ENCODE measurements at places on chromosomes 13 and 19. TPM values are rescaled to one million over a fixed set of nuclear protein-coding genes. Genes with fewer than 3 reads are reported as not detected.

CGB5 gene
- polyA plus RNA-seq, result 0.13 TPM

FXYD3 gene
- polyA plus RNA-seq, result 37.3 TPM

ZNF846 gene
- polyA plus RNA-seq, result 23.4 TPM

HSD17B14 gene
- 25.9 TPM for polyA plus RNA-seq

RNF126 gene
- polyA plus RNA-seq, result 36.7 TPM

ZNF93 gene
- 21.0 TPM for polyA plus RNA-seq

SLC6A16 gene
- polyA plus RNA-seq, result 2.5 TPM

HRC gene
- 27.0 TPM for polyA plus RNA-seq

NKPD1 gene
- 0.10 TPM for polyA plus RNA-seq

PSG6 gene
- 0.15 TPM for polyA plus RNA-seq

KISS1R gene
- polyA plus RNA-seq, result 0.54 TPM

ZNF599 gene
- polyA plus RNA-seq, result 15.8 TPM

PSG1 gene
- 0.10 TPM for polyA plus RNA-seq

KASH5 gene
- 0.48 TPM for polyA plus RNA-seq

ZIC5 gene
- 0.19 TPM for polyA plus RNA-seq

ZNF66 gene
- polyA plus RNA-seq, result 4.8 TPM

STXBP2 gene
- 66.3 TPM for polyA plus RNA-seq

IQCN gene
- 5.9 TPM for polyA plus RNA-seq

MBD3L3 gene
- polyA plus RNA-seq, result not detected

METTL21C gene
- polyA plus RNA-seq, result 0.21 TPM

TLE6 gene
- 7.3 TPM for polyA plus RNA-seq

TMEM59L gene
- 3.3 TPM for polyA plus RNA-seq

B9D2 gene
- 6.4 TPM for polyA plus RNA-seq

KHSRP gene
- polyA plus RNA-seq, result 338 TPM

CRLF1 gene
- polyA plus RNA-seq, result 3.5 TPM

PSG2 gene
- polyA plus RNA-seq, result not detected

ZNF69 gene
- 17.3 TPM for polyA plus RNA-seq

ZNF155 gene
- polyA plus RNA-seq, result 16.7 TPM

FGF21 gene
- not detected for polyA plus RNA-seq

CABP5 gene
- not detected for polyA plus RNA-seq

SLC46A3 gene
- 4.4 TPM for polyA plus RNA-seq

MED25 gene
- 74.9 TPM for polyA plus RNA-seq

COL4A2 gene
- 473 TPM for polyA plus RNA-seq

TMEM145 gene
- polyA plus RNA-seq, result 0.76 TPM

B3GNT3 gene
- polyA plus RNA-seq, result 3.9 TPM

CCNA1 gene
- 0.80 TPM for polyA plus RNA-seq

SOX21 gene
- 0.14 TPM for polyA plus RNA-seq

B3GLCT gene
- 15.6 TPM for polyA plus RNA-seq

PLIN5 gene
- polyA plus RNA-seq, result 4.8 TPM

All from right renal pelvis (tissue), 4 donors.